ENCODE measurements at places on chromosomes 5 and 9.

DNA sequence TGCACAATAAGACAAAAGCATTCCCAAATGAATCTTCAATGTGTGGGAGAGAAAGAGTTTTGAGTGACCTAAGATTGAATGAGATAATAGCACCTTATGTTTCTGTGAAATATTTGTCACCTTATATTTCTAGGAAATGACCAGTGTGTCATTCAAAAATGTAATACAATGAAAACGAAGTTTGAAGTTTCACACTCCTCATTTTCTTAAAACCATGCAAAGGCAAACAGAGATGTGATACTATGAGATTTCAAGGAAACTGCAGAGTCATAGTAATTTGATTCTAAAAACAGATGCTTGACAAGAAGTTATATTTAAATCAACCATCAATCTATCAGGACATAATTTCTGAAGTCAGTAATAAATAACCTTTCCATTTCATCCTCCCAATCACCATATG, 13.6 kb upstream of the ABCA1 start:
- DNase-seq: no peak

GRCh38 chr5:68315679-68316271, 100.2 kb downstream of the PIK3R1 start:
- no peak for DNase-seq

GRCh38 chr5:2130361-2130760, 247.6 kb upstream of the IRX4 start:
- no peak for DNase-seq

GRCh38 chr5:138829341-138829740, 45.8 kb downstream of the LRRTM2 start:
- no peak for DNase-seq

GRCh38 chr5:147509041-147509709, 693 bp downstream of the DPYSL3 start:
- DNase-seq: no peak

DNA sequence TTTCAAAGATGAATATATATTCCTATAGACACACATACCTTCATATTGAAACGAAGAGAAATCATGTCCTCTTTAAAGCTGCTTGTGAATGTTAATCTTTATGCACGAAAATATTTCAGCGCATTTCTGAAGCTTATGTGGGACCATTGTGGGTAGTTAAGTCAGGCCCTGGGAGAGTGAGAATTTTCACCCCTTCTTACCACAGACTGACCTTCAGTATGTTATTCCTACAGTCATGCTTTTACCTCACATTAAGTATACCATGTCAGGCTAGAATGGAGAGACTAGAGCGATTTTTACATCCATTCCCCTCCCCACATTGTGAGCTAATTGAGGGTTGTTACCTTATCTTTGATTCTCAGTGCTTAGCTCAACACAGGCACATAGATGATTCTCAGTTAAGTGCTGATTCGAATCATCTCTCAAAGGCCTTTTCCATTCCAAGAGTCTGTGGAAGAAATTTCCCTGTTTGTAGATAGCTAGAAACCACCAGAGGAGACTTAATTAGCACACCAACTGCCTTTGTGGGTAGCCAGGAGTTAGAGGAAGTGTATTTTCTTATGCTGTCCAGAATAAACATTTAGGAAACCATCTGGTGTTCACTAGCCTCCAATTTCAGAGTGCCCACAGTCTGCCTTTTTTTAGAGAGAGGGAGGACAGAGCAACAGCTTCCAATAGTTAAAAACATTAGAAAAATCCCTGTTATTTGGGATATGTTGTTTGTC, 110.5 kb downstream of the MEGF10 start:
- no peak for DNase-seq

GRCh38 chr9:2299843-2300205, 284.7 kb downstream of the SMARCA2 start:
- DNase-seq: no peak

GRCh38 chr9:123834889-123835562, 94.9 kb downstream of the DENND1A start:
- DNase-seq: no peak

DNA sequence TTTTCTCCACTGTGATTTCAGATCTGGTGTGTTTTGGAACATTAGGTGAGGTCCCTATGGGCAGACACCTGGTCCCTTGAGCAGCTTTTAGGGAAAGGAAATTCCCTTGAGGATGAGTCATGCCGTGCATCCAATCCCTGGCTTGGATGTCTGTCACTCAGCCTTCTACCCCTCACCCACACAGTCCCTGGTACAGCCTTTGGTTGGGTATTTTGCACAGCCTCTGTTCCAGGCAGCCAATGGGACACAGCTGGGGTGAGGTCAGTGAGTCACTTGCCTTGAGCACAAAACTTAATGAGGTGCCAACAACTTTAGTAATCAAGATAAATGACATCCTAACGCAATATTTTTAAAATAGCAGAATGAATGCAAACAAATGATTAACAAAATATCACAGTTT, 22.7 kb upstream of the SVEP1 start:
- DNase-seq: no peak

GRCh38 chr9:126682928-126683697, 69.4 kb downstream of the LMX1B start:
- no peak for DNase-seq

- no peak for DNase-seq
These were observed 24.1 kb downstream of the TSPAN17 start for GRCh38 chr5:176671399-176671798.

Measured in hippocampal formation (tissue), 2 donors.